Aorta (tissue), 5 donors: ENCODE measurements at places on chromosomes 4 and X. TPM values are rescaled to one million over a fixed set of nuclear protein-coding genes. Genes with fewer than 3 reads are reported as not detected.
A peak's percentile ranks its signal among the peaks of the same experiment; 100 is the strongest.

GRCh38 chr4:772118-772517, 53.8 kb downstream of the CPLX1 start:
- no peak for DNase-seq

DNA sequence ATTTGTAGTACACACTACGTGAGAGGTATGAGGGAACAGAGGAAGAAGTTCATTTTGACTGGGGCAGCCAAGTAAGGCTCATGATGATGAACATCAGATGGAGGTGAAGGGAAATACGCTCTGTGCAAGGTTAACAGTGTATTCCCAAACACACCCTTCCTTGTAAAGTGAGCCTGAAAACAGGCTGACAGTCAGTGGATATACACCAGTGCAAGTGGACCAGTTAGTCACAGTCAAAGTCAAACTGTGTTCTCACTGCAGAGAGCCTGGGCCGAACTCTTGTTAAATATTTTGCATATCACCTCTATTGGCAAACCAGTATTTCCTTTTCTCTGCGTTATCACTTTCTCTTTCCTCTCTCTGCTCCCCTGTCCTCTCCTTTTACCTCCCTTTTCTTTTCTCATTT, 23.4 kb upstream of the RHOH start:
- DNase-seq, result no peak

DNA sequence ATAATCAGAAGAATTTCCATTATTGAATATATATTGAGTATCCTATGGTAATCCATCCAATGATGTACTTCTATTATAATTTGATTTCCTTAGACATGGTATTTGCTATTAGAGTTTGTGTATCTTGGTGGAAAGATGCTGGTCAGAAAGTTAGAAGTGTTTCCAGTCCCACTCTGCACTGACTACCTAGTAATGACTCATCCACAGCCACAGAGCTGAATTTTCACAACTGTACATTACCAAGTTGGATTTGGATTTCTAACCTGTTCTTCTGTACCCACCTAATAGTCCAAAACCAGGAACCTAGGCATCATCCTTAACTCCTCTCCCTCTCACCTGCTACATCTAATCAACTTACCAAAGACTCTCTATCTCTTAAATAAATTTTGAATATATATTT, 145.4 kb downstream of the REELD1 start:
- no peak for DNase-seq

The INPP4B gene
- polyA plus RNA-seq, result 11.6 TPM

DNA sequence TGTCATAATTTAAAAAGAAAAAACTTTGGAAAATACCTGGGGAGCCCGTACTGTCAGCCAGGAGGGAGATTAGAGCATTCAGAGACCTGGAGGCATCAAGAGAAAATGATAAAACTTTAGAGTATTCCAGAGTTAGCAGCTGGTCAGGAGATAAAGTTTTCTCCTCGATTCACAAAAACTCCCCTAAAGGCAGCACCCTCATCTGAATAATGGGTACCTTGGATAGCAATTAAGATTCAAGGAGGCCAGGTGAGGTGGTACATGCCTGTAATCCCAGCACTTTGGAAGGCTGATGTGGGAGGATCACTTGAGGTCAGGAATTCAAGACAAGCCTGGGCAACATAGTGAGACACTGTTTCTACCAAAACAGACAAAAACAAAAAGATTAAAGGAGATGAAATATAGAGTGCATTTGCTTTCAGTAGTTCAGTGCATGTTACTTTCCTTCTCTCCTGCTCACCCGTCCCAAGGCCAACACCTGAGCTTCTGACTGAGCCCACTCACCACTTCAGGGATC, 18.6 kb upstream of the RAB40A start:
- no peak for DNase-seq

- DNase-seq, result no peak
These were observed 5.3 kb upstream of the POU4F2 start for GRCh38 chr4:146633471-146633800.

DNA sequence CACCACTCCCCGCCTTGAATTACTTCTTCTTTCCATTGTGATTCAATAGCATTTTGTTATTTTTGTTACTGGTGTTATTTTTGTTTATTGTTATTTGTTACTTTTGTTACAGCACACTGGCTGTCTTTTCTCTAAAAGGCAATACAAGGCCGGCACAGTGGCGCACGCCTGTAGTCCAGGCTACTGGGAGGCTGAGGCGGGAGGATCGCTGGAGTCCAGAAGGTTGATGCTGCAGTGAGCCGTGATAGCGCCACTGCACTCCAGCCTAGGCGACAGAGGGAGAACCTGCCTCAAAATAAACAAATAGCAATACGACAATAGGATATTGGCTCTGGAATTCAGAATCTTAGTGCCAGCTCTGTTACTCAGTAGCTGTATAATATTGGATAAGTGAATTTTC, 1.0 kb upstream of the MED12 start:
- no peak for DNase-seq

DNA sequence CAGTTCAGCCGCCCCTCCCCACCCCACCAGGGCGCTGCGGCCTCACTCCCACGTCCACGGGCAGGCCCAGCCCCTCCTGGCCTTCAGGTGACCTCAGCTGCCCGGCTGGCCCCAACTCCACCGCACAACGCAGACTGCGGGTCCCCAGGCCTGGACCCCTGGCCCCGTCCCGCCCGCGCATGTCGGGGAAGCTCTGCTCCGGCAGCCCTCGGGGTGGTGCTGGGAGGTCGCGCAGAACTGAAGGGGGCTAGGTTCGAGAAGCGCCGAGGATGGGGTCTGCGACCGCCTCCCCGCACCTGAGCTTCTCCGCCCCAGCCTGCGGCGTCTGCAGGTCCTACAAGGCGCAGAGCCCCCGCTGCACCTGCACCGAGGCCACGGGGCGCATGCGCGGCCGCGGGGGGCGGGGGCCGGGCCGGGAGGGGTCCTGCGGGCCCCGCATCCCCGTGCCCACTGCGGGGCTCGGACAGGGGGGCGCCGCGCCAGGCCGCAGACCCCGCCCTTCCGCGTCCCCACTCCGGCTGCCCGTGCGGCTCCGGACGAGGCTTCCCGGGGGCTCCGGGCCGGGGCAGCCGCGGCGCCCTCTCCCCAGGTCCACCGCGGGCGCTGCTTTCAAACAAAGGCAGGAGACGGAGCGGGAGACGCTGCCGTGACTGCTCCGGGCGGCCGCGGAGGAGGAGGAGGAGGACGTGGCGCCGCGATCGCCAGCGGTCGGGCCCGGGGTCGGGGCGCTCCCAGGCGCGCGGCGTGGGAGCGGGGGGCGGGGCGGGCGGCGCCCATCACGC, 672 bp upstream of the NAT8L start:
- peak; percentile 47 for DNase-seq

DNA sequence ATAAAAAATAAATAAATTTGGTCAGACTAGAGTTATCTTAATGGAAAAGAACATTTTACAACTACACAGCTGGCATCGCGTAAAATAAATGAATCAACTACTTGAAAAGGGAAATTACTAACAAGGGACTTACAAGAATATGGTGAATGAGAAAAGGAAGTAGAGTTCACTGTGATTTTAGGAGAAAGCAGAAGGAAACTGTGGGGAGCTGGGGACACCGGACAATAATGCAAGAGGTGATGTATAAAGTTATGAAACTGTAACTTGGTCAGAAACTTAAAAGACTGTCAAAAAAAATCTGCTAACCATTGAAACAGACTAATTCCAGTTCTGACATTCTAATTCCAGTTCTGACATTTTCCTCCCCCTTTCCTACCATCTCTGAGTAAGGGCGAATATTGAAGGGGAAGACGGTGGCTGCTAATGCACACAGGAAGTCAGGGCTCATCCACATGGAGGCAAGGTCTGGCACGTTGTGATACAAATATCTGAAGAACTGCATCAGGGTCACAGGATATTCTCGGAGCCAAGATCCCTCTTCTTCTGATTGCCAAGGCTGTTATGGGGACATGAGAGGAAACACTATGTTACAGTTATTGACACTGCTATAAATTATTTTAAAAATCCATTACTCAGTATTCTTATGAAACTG, 170.5 kb downstream of the CDS1 start:
- no peak for DNase-seq

DNA sequence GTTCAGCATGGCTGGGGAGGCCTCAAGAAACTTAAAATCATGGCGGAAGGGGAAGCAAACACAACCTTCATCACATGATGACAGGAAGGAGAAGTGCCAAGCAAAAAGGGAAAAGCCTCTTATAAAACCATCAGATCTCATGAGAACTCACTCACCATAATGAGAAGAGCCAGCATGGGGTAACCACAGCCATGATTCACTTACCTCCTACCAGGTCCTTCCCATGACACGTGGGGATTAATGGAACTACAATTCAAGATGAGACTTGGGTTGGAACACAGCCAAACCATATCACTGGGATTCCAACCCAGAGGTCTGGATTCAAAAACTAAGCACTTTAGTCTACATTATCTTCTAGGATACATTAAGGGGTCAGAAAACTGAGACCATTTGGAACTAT, 609.6 kb upstream of the SPANXN1 start:
- DNase-seq, result no peak

The TSPAN6 gene
- 8.9 TPM for polyA plus RNA-seq

DNA sequence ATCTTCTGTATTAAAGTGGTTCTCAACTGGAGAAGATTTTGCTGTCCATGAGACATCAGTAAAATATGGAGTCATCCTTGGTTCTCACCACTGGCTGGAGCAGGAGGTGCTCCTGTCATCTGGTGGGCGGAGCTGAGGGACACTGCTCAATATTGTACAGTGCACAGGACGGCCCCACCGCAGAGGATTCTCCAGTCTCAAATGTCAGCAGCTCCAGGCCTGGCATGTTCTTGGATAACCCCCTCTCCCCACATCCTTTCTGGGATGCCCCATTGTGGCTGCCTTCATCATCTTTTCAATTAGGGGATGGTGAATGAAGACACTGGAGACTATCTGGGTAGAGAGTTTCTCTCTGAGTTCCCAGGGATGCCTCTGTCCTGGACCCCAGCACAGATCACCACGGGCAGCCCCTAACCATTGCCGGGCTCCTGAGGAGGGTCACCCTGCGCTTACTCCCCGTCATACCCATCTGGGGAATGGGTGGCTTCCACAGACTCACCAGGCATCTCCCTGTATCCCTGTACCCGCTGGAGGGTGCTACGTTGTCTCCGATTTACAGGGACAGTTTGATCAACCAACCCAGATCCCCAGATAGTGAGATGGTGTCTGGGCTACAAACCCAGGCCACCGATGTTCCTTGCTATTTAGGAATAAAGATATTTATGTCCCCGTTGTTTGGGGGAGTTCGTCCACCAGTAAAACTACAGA, 21.9 kb upstream of the P2RY8 start:
- DNase-seq, result no peak

DNA sequence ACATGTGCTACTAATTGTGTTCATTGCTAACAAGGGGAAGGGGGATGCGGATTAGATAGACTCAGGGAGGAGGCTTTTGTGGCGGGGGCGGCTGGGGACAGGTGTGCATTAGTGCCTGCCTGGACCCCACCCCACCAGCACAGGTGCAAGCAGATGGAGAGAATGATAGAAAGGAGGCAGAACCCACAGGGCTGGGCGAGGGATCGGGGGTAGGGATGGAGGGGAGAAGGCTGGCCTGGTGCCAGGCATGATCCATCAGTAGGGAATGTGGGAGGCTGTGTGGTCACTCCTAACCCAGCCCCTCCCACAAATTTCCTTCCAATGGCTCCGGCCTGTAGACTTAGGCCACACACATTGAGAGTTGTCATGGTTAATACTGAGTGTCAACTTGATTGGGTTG, 30.5 kb upstream of the CRMP1 start:
- DNase-seq, result no peak

DNA sequence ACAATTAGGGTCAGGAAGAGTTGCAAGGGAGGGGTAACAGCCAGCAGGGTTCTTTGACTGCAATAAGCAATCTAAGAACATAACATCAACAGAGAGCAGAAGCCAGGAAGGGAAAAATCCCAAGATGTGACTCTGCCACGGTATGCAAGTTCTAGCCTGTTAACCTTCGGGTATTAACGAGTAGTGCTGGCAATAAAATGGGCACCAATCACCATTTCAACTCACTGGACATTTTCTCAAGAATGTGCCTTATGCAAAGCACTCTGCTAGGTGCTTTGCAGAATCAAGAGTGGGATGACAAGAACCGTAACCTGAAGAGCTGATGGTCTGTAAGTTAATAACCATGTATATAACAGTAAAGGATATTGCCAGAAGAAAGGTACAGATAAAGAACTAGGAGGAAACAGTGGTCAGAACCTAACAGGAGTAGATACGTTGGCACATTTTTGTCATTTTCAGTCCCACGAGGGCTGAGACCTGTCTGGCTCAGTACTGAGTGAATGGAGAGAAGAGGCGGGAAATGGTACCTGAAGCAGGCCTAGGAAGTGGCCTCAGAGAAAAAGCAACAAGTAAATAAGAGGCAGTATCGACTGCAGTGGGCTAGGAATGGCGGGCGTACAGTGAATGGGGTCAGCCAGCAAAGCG, 2.7 kb downstream of the ELOVL6 start:
- no peak for DNase-seq

- DNase-seq, result no peak
These were observed 273.7 kb upstream of the CTSO start for GRCh38 chr4:156227321-156227720.

- peak; percentile 79 for DNase-seq
These were observed 1.6 kb downstream of the PCDH10 start for GRCh38 chr4:133150486-133151340.

- DNase-seq, result no peak
These were observed 1.6 kb downstream of the STK32B start for GRCh38 chr4:5052726-5053425.

DNA sequence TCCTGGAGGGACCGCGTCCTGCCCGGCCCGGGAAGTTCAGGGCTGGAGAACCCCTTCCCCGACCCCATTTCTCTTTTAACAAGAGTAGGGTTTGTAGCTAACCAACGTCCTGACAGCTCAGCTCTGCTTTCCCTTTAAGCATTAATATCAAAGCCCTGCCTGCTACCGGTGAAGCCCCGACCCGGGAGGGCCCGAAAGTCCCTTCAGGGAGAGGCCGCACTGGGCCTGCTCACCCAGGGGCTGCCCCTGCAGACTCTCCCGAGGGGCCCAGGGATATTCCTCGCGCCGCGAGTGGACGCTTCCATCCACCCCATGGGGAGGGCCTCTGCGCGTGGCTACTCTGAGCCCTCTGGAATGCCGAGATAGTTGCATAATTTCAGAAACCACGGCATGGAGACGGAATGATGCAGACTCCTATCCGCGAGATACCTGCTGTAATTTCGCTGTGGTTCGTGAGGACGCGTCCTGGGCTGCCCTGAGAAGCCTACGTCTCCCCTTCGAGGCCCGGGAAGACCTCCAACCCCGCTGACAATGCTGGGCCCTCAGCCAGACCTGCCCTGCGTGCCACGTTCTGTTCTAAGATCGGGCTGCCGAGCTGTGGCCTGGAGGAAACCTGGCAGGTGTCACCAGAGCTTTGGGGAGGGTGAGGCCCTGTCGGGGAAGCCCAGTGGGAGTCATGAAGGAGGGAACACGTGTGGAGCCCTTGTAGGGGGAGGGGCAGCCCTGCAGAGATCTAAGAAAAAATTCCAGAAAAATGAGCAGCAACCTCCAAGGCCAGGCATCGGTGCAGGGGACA, 999 bp upstream of the CTBP1 start:
- DNase-seq, result peak; percentile 83
